ENCODE measurements at places on chromosomes 5 and 9. TPM values are rescaled to one million over a fixed set of nuclear protein-coding genes. Genes with fewer than 3 reads are reported as not detected.

DNA sequence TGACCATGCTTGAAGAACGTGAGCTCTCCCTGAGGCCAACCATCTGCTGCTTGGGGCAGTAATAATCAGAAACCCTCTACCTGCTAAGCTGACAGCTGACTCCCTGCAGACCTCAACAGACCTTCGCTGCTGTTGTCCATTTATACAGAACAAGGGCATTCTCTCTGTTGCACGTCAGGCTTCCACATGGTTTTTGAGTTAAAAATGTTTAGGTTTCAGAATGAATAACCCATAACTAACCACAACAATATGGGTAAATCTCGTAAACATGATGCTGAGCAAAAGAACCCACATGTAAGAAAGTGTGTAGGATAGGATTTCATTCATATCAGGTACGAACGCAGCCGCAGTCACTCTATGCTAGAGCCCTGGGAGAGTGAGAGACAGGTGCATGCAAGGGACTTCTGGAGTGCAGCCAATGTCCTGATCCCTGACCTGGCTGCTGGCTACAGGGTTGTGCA, 348.5 kb downstream of the MED10 start:
- H3K27ac ChIP-seq, result no peak overlapping the region
- H3K27me3 ChIP-seq, result no peaks in the 10 kb centered on the region
- no peaks in the 10 kb centered on the region for H3K4me1 ChIP-seq
- no peaks in the 10 kb centered on the region for H3K36me3 ChIP-seq
- H3K4me3 ChIP-seq, result no peak overlapping the region

- no peak overlapping the region for H3K27ac ChIP-seq
- H3K4me3 ChIP-seq, result no peak overlapping the region
- H3K27me3 ChIP-seq, result peaks cover 2% of the 10 kb centered on the region
- DNase-seq, result no peak
Measured at GRCh38 chr9:109290385-109290784, 30.5 kb downstream of the EPB41L4B start.

GRCh38 chr9:107733523-107733894, 243.9 kb upstream of the KLF4 start:
- H3K4me1 ChIP-seq, result no peaks in the 10 kb centered on the region
- H3K27ac ChIP-seq, result no peak overlapping the region
- no peak overlapping the region for H3K4me3 ChIP-seq
- DNase-seq, result no peak

- no peaks in the 10 kb centered on the region for H3K36me3 ChIP-seq
- no peak for DNase-seq
- no peak overlapping the region for H3K4me3 ChIP-seq
- H3K4me1 ChIP-seq, result no peaks in the 10 kb centered on the region
- H3K27me3 ChIP-seq, result no peaks in the 10 kb centered on the region
- no peak overlapping the region for H3K27ac ChIP-seq
Measured at GRCh38 chr9:29126783-29127182, 1553.5 kb upstream of the C9orf72 start.

- peaks cover 63% of the 10 kb centered on the region for H3K36me3 ChIP-seq
- no peak for DNase-seq
- H3K4me3 ChIP-seq, result no peak overlapping the region
- H3K27ac ChIP-seq, result peak overlapping the region; percentile 14
- no peaks in the 10 kb centered on the region for H3K4me1 ChIP-seq
Measured at GRCh38 chr9:131214286-131214856, 61.9 kb downstream of the FAM78A start.

DNA sequence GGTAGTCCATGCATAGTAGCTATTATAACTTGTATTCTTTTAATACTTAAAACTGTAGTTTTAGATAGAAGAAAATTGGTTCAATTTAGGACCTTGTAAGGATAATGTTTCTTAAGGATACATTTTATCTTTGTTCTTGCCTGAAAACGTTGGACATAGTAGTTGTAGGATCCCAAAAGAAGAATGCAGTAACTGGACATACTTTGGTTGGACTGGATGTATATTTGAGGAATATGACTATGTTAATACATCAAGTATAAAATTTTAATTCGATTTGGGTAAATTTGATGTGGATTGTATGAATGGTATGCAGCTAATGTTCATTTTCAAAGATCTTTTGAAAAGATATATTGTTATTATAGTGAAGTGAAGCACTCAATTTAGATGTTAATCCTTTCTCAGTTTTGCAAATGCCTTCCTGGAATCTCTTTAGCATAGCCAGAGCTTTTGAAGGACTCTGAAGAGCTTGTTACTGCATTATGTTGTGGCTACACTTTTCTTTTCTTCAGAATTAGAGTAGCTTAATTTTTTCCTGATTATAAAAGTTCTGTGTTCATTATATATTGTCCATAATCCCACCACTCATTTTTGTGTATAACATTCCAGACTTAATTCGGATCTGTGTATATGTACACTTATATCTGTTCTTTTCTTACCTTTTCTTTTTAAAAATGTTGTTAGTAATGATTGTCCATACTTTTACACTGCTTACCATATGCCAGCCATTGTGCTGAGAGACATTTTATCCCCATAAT, 41.2 kb downstream of the LRRTM2 start:
- H3K4me1 ChIP-seq, result peaks cover 5% of the 10 kb centered on the region
- H3K27ac ChIP-seq, result no peak overlapping the region
- no peak overlapping the region for H3K4me3 ChIP-seq
- H3K27me3 ChIP-seq, result peaks cover 15% of the 10 kb centered on the region
- no peaks in the 10 kb centered on the region for H3K36me3 ChIP-seq

DNA sequence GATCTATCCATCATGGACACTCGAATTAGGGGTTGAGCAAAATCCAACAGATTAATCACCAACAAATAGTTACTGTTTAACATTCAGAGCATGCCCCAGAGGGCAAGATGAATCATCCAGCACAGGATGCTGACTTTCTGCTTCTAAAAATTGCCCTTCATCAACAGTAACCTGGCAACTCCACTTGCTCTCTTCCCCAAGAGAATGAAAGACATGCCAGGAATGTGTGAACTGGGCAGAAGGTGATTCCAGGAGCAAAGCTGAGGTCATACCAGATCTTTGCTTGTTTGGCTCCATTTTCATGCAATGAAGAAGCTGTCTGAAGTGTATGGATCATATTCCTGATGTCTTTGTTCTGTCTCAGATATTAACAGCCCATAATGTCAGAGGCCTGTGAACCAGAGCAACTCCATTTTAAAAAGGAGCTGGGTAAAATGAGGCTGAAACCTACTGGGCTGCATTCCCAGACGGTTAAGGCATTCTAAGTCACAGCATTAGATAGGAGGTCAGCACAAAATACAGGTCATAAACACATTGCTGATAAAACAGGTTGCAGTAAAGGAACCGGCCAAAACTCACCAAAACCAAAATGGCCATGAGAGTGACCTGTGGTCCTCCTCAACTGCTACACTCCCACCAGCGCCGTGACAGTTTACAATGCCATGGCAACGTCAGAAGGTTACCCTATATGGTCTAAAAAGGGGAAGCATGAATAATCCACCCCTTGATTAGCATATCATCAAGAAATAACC, 2.5 kb upstream of the ZNF367 start:
- H3K4me3 ChIP-seq, result peak overlapping the region; percentile 86
- H3K4me1 ChIP-seq, result peaks cover 34% of the 10 kb centered on the region
- H3K27me3 ChIP-seq, result no peaks in the 10 kb centered on the region
- peak overlapping the region; percentile 91 for H3K27ac ChIP-seq
- DNase-seq, result peak; percentile 49

DNA sequence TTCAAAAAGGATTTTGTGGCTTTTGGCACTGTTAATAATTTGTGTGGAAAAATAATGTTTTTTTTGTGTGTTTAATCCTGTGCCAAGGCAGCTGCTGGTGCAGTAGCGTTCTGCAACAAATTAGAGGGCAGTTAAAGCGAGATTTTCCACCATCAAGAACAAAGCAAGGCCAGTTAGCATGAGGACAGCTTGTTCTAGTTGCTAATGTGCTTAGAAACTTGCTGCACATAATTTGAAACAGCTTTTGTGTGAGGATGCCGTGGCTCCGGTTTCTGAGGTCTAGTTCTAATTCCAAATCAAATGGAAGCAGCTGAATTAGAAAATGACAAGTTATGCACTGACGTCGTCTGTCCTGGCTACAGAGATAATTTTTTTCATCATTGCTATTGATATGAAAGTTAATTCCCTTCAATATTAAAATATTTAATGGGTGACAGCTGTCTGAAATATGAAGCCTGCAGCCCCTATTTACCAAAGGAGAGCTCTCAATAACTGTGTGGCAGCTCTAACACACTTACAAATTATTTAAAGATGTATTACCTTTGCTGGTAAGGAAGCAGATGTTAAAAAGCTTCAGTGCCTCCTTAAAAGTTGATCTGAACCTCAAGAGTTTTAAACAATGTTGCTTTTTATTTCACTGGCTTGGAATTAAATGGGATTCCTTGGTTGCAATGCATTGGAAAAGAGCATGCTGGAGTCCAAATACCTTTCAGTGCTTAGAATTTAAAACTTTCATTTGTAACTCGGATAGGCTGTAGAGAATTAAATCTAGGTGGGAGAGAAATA, 128.6 kb downstream of the SPATA31D1 start:
- H3K36me3 ChIP-seq, result no peaks in the 10 kb centered on the region
- no peaks in the 10 kb centered on the region for H3K27me3 ChIP-seq
- H3K4me3 ChIP-seq, result no peak overlapping the region
- no peak for DNase-seq

GRCh38 chr5:101608322-101608721, 687.8 kb downstream of the SLCO4C1 start:
- DNase-seq, result no peak
- no peaks in the 10 kb centered on the region for H3K4me1 ChIP-seq
- H3K4me3 ChIP-seq, result no peak overlapping the region
- no peaks in the 10 kb centered on the region for H3K36me3 ChIP-seq
- no peak overlapping the region for H3K27ac ChIP-seq

GRCh38 chr9:38009035-38009501, 60.0 kb downstream of the SHB start:
- no peaks in the 10 kb centered on the region for H3K36me3 ChIP-seq
- H3K27me3 ChIP-seq, result no peaks in the 10 kb centered on the region
- no peak overlapping the region for H3K4me3 ChIP-seq
- peaks cover 36% of the 10 kb centered on the region for H3K4me1 ChIP-seq
- H3K27ac ChIP-seq, result peak overlapping the region; percentile 90

DNA sequence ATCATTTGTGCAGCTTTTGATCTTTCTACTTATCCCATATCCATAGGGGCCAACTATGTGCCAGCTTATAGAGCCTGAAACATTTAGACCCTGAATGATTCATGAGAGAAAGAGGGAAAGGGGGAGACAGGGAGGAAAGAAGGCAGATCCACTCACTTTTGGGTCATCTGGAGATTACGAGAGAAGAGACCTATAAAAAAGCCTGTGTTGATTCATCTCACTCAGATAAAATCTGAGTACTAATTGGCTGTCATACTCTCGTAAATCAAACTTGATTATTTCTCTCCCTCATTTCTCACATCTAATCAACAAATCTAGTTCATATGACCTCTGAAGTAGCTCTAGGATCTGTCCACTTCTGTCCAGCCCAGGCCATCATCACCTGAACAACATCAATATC, 137.1 kb downstream of the ARL15 start:
- no peaks in the 10 kb centered on the region for H3K27me3 ChIP-seq
- H3K4me1 ChIP-seq, result peaks cover 3% of the 10 kb centered on the region
- H3K27ac ChIP-seq, result no peak overlapping the region

- peak overlapping the region; percentile 95 for H3K27ac ChIP-seq
- peaks cover 69% of the 10 kb centered on the region for H3K4me1 ChIP-seq
- no peaks in the 10 kb centered on the region for H3K27me3 ChIP-seq
- peak overlapping the region; percentile 66 for H3K4me3 ChIP-seq
- DNase-seq, result no peak
Measured at GRCh38 chr5:156914371-156914737, 48.7 kb downstream of the TIMD4 start.

DNA sequence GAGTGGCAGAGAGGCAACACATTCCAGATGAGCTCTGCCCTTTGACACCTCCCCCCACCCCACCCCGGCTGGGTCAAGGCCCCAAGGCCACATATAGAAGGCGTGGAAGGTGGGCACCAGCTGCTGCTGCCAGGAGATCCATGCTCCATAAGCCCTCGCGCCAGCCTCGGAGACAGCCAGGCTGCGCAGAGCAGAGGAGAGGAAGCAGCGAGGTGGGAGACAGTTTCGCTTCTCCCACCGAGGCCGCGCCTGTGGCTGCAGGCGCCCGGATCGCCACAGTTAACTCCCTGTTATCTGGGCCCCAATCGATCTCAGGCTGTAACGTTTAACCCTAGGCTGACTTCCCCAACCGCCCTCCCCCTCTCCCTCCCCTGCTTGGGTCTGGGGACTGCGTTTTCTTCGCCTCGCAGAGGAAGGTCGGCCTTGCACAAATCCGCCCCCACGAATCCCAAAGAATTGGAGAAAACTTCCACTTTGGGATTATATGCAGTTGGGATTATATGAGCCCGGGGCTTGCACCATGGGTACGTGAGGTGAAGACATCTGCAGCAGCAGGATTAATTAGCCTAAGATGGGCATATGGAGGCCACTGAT, 1.1 kb upstream of the CXXC5 start:
- peaks cover 56% of the 10 kb centered on the region for H3K4me1 ChIP-seq
- H3K4me3 ChIP-seq, result peak overlapping the region; percentile 55
- no peak for DNase-seq
- H3K27ac ChIP-seq, result no peak overlapping the region
- H3K27me3 ChIP-seq, result peaks cover 45% of the 10 kb centered on the region

DNA sequence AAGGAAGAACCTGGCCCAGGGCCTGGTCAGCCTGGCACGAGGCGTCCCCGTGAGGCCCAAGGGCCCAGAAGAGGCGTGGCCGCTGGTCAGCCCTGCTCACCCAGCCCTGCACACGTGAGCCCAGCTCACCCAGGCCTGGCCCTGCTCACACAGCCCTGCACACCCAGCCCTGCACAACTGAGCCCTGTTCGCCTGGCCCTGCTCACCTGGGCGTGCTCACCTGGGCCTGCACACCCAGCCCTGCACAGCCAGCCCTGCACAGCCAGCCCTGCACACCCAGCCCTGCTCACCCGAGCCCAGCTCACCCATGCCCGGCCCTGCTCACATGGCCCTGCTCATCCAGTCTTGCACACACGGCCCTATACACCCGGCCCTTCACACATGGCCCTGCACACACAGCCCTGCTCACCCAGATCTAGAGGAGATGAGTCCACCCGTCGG, 2.1 kb downstream of the ZDHHC11 start:
- no peak overlapping the region for H3K4me3 ChIP-seq
- no peaks in the 10 kb centered on the region for H3K27me3 ChIP-seq
- H3K36me3 ChIP-seq, result no peaks in the 10 kb centered on the region
- no peaks in the 10 kb centered on the region for H3K4me1 ChIP-seq
- no peak for DNase-seq

DNA sequence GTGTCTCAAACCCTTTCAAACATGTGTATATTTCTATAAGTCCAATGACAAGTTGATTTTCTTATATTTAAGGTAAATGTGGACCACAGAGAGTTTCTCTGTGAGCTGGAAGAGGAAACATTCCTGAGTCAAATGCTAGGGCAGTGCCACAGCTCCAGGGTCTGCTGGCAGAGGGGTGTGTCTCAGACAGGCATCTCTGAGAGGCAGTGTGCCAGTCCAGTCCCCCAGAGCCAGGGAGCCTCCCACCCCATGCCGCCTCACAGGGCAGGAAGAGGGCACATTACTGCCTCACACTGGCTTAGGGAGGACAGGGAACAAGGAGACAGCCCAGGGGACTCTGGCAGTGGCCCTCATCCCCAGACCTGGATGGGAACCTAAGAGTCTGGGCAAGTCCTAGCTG, 120.2 kb downstream of the TENT4A start:
- DNase-seq, result no peak
- H3K4me3 ChIP-seq, result no peak overlapping the region
- no peaks in the 10 kb centered on the region for H3K36me3 ChIP-seq
- no peak overlapping the region for H3K27ac ChIP-seq
- H3K27me3 ChIP-seq, result no peaks in the 10 kb centered on the region

GRCh38 chr5:120974690-120975089, 510.6 kb downstream of the PRR16 start:
- H3K27me3 ChIP-seq, result no peaks in the 10 kb centered on the region
- H3K27ac ChIP-seq, result no peak overlapping the region
- H3K4me3 ChIP-seq, result no peak overlapping the region

The GPR21 gene
- total RNA-seq, result 1.1 TPM

The SPOCK1 gene
- total RNA-seq, result not detected

Data from activated CD8-positive, alpha-beta T cell treated with anti-CD3 and anti-CD28 coated beads, Interleukin-2, amount 10 ng/mL, durations not matched to agents 7 days and 5 days (primary cell).